GM13976 (cell line): ENCODE measurements at places on chromosomes 16 and 17.

GRCh38 chr17:42171831-42172230 lies 9.1 kb downstream of the KCNH4 start:
- DNase-seq = no peak

DNA sequence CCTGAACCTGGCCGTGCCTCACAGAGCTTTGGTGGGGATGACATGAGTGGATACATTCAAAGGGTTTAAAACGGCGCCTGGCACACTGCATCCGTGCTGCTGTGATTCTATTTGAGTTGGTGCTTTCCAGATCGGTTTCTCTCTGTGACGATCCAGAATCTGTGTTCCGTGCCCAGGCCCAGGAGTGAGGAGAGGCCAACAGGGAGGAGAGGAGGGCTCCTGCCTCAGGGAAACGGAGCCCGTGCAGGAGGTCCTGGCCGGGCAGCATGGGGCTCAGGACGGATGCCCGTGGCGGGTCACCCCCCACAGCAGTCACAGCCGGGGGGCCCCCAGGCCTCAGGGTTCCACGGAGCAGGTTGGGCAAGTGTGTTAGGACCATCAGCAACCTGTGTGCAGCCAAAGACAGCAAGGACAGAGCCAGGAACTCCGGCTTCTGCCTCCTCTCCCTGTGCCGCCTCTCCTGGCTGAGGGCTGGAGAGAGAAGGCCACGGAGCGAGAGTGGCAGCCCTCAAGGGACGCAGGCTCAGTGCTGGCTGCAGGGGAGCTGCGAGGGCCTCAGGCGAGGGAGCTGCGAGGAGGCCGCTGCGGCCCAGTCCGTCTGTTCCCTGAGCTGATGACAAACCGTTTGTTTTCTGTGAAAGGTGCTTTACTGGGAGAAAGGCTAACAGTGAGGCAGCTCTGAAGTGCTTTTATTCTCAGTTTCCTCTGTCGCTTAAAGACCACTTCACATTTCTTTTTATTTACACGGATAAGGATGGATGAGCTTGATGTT lies 99.3 kb downstream of the METRNL start:
- no peak for DNase-seq

- DNase-seq = no peak
These were observed 35.2 kb downstream of the MPHOSPH6 start for GRCh38 chr16:82134846-82135245.

GRCh38 chr16:66872559-66872942 lies 7.8 kb upstream of the PDP2 start:
- no peak for DNase-seq

DNA sequence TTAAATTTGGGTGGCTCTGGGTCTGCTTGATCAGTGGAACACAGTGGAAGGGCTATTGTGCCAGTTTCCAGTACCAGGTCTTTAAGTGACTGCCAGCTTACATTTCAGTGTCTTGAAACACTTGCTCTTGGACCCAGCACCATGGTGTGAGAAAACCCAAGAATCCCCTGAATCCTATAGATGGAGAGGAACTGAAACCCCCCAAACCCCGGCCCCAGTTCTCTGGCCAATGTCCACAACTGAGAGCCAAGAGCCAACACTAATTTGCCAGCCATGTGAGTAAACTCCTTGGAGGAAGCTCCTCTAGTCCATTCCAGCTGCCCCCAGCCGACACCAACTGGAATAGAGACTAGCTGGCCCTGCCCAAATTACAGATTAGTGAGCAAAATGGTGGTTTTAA lies 2.4 kb upstream of the ARL2BP start:
- no peak for DNase-seq
